CD4-positive, alpha-beta T cell treated with Interleukin-10 for 1 hour (primary cell): ENCODE measurements at places on chromosomes 5 and 9.

DNA sequence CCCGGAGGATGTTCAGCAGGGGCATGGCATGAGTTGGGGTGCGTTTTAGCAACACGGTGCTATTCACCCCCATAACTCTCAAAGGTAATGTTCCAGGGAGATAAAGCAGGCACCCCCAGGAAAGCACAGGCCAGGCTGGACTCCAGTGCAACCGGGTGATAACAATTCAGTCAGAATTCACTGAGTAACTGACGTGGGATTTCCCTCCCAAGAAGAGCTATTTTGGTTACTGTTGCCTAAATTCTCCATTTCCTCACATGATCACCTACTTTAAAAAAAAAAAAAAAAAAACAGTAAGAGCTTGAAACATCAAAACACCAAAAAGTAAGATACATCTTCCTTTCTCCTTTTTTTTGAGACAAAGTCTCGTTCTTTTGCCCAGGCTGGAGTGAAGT lies 137.6 kb upstream of the WWC1 start:
- no peak for DNase-seq

DNA sequence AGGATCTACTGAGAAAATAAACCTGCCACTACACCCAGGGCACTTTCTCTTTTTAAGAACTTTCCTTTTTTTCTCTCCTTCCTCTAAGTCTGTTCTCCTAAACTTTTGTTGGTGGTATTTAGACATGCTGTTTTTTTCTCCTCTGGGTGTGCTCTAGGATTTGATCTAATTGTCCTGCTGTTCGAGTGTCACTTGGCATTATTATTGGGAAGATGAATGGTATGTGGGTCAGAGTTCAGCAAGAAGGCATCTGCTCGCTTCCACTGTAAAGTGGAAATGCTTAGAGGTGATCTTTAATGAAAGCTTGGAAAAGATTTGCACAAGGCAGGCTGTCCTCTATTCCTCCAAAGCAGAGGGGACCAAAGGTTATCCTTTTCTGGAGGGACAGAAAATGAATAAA lies 1.3 kb upstream of the PLPPR1 start:
- no peak for DNase-seq

DNA sequence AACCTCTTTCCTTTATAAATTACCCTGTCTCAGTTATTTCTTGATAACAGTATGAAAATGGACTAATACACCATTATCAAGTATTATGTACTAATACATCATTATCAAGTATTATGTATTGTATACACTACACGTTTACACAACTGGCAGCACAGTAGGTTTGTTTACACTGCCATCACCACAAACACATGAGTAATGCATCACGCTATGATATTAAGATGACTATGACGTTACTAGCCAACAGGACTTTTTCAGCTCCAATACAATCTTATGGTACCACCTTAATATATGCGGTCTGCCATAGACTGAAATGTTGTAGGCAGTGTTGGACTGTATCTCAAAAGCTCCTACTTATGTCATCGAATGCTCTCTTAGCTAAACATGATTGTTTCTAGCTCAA lies 28.2 kb downstream of the PRELID2 start:
- DNase-seq: no peak

DNA sequence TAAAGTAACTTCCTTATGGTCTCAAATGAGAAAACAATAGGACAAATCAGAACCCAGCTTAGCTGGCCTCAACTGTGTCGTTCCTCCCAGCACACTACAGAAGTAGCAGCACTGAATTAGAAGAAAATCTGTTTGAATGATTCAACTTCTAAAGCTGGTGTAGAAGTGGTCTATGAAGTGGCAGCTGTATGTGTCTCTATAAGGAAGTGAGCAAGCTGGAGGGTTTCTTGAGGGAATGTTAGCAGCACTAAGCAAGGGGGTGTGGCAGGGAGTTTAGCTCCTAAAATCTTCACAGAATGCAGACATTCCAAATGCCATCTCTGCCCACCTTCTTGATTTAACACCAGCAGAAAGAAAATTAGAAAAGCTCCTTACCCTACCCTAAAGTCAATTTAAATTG lies 4.1 kb downstream of the KLF9 start:
- DNase-seq: no peak

- no peak for DNase-seq
These were observed 11.6 kb upstream of the RFK start for GRCh38 chr9:76405868-76406267.

GRCh38 chr5:77669677-77670076 lies 31.2 kb upstream of the OTP start:
- no peak for DNase-seq

DNA sequence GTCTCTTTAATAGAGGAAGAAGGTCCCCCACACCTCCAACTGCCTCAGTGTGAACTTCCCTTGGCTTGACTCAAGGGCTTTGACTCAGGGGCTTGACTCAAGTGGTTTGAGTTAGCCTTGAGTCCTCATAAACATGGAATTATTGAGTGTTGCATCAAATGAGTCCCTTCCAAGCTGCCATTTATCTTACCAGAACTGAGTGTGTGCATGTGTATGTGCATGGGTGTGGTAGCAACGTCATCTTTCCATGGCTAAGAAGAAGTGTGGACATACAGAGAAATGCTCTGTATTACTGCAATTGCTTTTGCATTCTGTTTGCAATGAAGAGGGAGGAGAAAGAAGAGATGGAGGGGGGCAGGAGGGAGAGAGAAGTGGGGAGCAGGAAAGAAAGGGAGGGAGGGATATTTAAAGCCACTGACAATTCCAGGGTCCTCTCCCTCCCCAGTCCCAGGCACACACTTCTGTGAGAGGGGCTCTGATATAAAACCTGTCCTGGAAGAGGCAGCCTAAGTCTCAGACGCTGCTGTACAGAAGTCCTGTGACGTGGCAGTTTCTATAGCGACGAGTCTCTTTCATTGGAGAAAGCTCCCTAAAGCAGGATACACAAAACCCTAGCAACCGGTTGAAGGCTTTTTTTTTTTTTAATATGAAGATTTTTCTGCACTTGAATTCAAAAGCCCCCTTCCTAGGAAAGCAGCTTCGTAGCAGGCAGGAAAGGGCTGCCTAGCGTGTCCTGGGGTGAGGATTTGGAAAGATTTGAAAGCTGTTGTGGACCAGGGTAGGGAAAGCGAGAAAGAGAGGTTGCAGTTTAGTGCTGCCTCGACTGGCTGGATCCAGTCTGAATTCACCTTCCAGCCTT lies 93.3 kb upstream of the MAP1B start:
- DNase-seq: no peak

DNA sequence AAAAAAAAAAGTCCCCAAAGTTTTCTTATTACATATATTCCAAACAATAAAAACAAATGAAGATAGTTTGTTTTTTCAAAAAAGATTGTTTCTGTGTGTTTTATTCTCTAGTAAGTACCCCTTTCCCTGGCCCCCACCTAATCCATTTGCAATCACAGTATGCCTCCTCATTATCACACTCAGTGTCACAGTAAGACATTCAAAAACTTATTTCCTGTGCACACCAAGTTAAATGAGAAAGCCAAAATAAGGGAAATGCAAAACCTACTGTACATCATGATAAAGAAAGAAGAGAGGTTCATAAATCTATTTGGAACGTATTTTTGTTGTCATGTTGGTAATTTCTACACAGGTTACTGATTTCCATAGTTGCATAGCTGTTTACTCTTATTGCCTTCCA lies 62.3 kb downstream of the ST8SIA4 start:
- no peak for DNase-seq
